ENCODE measurements at places on chromosomes 5 and 9.

DNA sequence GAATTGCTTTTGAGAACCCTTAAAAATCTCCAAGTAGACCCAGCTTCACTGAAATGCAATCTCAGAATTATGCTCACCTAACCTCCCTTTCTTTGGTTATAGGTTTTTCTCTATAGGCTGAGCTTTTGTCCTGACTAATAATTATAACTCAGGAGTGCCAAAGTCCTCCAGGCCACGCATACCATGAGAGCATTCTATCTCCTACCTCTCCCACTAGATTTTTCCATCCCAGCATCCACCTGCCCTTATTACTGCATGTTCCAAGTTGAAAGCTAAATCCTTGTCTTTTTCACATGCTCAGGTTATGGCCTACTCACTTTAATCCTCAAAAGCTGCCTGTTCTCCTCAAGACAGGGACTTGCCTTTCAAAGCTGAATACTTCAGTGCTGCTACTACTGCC, 22.1 kb downstream of the ZNF346 start:
- no peak for DNase-seq

DNA sequence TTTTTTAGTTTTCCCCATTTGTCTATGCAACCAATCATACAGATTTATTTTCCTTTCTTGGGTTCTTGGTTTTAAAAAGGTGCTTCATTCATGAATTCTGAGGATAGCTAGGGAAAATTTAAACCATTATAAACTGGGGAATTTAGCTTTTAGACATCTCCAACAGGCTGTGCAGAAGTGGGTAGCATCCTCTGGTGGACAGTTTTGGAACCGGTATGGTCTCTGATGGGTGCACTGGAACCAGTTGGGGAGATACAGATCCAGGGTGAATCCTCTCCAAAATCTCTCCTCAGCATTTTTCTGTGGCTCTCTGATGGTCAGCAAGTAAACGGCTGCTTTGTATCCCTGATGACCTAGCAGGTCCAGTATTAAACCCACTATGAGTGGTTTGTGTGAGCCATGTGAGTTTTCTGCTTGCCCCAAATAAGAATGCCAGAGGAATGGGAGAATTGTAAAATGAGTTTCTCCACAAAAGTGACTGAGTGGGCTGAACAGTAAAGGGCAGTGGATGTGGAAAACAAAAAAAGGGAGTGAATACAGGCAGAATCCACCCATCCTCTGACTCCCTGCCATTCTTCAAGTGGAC, 9.1 kb upstream of the DNAJC25 start:
- no peak for DNase-seq

- no peak for DNase-seq
These were observed 110.5 kb downstream of the MEGF10 start for GRCh38 chr5:127400946-127401670.

DNA sequence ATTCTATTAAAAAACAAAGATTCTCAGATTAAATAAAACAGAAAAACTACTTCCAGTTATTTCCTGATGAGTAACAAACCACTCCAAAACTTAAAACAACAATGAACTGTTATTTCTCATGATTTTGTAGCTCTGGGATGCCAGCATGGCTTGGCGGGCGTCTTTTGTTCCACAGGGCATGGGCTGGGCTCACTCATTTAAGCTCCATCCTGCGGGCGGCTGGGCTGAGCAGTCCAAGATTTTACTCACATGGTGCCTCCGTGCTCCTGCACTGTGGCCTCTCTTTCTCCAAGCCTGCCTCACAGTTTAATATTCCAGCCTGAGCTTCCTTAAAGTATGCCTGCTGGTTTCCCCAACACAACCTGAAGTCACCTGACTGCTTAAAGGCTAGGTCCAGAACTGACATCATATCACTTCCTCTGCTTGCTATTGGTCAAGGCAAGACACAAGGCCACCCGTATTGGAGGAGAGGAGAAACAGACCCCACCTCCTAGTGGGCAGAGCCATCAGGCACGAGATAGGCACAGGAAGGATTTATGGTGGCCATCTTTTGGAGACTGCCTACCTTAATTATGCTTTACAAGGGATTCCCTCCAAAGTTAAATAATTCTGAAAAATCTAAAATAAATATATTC, 41.6 kb upstream of the ZBTB43 start:
- DNase-seq, result peak; percentile 68

DNA sequence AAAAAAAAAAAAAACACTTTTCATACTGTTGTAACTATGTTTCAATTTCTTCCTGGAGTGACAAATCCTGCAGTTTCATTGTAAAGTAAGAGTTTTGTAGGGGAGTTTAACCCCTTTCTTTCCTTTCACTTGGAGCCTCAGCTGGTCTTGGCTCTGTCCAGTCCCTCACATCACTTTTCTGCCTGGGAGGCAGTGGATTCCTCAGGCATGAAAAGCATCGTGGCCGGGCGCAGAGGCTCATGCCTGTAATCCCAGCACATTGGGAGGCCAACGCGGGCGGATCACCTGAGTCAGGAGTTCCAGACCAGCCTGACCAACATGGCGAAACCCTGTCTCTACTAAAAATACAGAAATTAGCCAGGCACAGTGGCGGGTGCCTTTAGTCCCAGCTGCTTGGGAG, 45.6 kb upstream of the MYO10 start:
- no peak for DNase-seq

DNA sequence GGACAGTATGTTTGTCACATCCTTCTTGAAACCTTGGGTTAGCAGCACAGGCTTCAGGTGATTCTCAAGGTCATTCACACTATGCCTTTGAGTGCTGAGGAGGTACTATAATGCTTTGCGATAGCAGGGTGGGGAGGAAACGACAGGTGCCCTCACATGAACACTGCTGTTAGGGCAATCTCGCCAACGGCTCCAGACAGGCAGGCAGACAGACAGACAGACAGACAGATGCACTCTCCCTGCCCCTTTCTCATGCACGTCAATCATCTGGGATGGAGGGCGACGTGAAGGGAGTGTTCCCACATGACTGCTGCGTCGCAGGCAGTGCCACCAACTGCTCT, 82.9 kb downstream of the RAPGEF1 start:
- no peak for DNase-seq

GRCh38 chr9:135339378-135339973, 140.1 kb upstream of the PPP1R26 start:
- no peak for DNase-seq

DNA sequence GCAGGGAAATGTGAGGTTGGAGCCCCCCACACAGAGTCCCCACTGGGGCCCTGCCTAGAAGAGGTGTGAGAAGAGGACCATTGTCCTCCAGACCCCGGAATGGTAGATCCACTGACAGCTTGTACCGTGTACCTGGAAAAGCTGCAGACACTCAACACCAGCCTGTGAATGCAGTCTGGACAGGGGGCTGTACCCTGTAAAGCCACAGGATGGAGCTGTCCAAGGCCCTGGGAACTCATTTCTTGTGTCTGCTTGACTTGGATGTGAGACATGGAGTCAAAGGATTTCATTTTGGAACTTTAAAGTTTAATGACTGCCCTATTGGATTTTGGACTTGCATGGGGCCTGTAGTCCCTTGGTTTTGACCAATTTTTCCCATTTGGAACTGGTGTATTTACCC, 535.0 kb upstream of the MEF2C start:
- no peak for DNase-seq

DNA sequence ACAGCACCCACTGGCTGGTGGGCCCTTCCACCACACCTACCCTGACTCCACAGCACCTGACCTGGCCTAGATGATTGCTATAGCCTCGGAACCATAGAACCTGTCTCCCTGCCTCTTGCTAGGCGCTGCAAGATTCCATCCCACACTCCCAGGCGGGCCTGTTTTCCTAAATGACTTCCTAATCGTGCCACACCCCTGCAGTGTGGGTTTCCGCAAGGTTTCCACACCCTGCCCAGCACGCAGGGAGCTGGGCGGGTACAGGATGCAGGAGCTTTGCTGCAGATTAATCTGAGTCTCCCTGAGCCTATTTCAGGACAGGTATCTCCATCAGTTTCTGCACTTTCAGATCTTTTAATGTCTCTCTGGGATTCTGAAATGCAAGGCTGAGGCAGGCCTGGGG, 62.9 kb downstream of the SHB start:
- DNase-seq, result no peak

Measured in H54 (cell line).